WTC11 (cell line): ENCODE measurements at places on chromosomes 7 and 10. TPM values are rescaled to one million over a fixed set of nuclear protein-coding genes. Genes with fewer than 3 reads are reported as not detected.

The RELN gene
- 0.20 to 0.53 TPM (median 0.44 TPM) in 3 replicates for total RNA-seq

The HMX3 gene
- 0.23 TPM in 1 of 3 replicates, not detected in the others for total RNA-seq

The OR2A14 gene
- not detected in 3 replicates for total RNA-seq

The GAD2 gene
- 1.4 to 2.7 TPM (median 1.7 TPM) in 3 replicates for total RNA-seq

The FEZF1 gene
- 11.1 to 20.0 TPM (median 11.6 TPM) in 3 replicates for total RNA-seq
